ENCODE measurements at places on chromosomes 6 and 20.

- no peak for DNase-seq
Observed at GRCh38 chr6:154161689-154162088, 122.6 kb downstream of the OPRM1 start.

DNA sequence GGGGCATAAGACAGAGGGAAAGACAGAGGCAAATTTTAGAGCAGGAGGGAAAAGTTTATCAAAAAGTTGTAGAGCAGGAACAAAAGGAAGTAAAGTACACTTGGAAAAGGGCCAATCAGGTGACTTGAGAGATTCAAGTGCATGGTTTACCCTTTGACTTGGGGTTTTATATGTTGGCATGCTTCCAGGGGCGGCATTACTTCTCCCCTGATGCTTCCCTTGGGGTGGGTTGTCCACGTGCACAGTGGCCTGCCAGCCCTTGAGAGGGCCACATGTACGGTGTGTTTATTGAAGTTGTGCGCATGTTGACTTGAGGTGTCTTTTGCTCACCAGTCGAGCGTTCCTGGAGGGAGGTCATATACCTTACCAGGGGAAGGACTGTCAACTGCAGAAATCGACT is 259.5 kb upstream of the JARID2 start:
- no peak for DNase-seq

GRCh38 chr20:3887876-3888620 is 1.1 kb upstream of the PANK2 start:
- no peak for DNase-seq

GRCh38 chr6:107784669-107785068 is 39.4 kb downstream of the SCML4 start:
- peak; percentile 17 for DNase-seq

DNA sequence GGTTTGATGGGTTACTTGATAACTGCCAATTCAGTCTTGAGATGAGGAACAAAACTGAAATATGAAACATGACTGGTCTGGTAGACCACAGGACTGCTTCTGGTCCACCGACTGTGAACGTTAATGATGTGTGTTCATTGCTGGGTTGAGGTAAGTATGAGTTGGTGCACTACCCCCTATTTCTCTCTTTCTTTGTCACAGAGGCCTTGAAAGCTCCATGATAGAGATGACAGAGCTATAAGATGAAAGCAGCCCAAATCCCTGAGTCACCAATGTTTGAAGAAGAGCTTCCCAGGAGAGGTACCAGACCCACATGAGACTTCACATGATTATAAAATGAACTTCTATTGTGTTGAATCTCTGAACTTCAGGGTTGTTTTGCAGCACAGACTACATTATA is 555.5 kb downstream of the PTPRT start:
- DNase-seq: no peak

DNA sequence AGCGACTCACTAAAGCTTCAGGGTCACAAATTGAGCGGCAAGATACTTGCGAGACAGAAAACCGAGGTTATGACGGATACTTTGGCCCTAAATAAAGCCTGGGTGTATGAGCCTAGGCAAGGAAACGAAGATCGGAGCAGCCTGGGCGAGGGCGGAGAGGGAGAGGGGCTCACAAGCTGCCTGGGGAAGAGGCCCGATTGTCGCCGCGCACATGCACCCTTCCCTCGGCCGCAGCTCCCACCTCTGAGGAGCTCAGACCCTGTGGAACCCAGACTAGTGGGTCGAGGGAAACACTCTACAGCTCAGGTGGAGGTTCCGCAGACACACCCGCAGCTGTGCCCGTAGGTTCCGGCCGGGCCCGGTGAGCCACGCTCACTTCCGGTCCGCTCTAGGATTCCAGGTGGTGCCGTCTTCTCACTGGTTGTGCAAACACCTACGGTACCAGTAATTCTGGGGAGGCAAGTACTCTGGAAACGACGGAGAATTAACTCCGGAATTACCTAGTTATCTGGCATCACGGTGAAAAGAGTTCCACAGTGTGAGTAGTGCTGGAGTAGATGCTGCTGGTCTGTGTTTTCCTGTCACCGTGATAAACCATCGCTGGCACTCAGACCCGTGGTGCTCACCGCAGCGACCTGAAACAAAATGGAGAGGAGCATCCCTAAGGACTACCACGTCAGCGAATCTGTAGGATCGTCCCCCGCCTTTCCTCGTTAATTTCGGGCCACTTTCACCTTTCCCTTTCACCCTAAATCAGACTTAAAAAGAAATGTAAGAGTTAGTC is 61.5 kb downstream of the GPX5 start:
- DNase-seq: peak; percentile 48

GRCh38 chr20:46651091-46651962 is at the start of gene SLC13A3:
SLC13A3 (minus strand) TSS chr20:46651459; CDS start chr20:46651421, 38 bp downstream.
- no peak for DNase-seq

DNA sequence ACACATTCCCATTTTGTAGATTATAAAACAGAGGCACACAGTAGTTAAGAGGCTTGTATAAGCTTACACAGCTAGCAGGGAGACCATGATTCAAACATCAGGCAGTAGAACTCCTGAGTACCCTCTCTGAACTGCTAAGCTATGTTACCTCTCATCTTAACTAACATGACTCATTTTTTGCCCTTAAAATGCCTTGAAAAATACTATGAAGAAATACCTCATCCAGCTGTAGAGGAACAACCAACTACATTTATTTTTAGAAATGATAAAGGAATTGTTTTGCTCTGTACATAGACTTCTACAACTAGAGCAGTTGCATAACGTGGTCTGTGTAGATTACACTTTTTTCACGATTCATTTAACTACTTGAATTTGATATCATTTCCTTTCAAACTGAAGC is 102.1 kb downstream of the FLRT3 start:
- no peak for DNase-seq

GRCh38 chr6:154572556-154572955 is 62.1 kb upstream of the CNKSR3 start:
- DNase-seq: no peak

DNA sequence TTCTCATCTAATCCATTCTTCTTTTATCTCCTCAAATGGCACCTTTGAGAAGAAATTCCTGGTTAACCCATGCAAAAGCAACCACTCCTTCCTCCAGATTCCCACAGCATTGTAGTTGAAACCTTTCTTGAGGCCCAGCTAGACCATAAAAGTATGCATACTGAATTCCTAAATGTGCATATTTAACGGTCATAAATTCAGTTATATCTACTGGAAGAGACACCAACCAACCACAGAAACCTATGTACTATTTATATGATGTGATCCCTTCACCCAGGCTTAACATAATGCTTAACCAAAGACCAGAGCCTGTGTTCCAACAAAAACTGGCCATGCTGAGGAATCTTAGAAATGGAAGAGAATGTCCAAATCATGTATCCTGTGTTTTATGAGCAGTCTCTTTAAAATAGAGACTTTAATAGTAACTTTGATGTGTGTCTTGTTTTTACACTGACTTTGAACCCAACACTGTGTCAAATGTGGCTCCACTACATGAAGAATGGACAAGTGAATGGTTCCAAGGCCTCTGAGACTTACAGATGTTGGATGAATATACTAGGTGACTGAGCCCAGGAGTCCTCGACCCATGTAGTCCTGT is 11.4 kb upstream of the TAF8 start:
- no peak for DNase-seq

Data from stimulated activated CD8-positive, alpha-beta memory T cell treated with anti-CD3 and anti-CD28 coated beads, Interleukin-2, amount 100 ng/mL, for 48 hours (primary cell).